ENCODE measurements at places on chromosomes 5 and 9. TPM values are rescaled to one million over a fixed set of nuclear protein-coding genes. Genes with fewer than 3 reads are reported as not detected.

DNA sequence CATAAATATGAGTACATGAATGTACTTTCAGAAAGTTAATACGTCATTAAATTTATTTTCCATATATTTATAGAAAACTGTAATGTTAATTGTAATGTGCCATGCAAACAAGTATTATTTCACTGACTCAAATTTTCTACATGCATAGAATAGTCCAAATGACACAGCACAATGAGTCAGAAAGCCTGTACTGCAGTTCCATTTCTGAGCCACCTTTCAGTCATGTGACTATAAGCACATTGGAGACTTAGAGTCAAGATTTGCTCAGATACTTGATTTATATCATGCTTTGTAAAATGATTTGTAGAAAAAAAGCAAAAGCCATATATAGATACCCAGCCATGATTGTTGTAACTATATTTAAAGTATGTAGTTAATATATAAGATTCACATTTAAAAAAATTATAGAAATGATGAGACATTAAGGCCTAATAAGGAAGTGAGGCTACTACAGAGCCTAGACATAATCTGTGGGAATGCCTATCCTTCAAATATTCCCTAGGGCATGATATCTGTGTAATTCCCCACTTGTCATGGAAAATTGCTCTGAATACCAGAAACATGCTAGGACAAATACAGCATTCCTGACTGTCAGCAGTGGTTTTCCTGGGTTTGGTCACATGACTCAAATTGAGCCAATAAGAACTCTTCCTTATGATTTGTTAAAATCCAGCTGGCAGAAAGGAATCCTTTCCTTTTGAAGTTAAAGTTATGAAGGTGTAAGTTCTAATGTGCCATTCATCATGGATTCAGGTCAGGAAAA is 50.0 kb downstream of the PTPRD start:
- no peak for DNase-seq

GRCh38 chr5:139658928-139659667 is 10.9 kb downstream of the CXXC5 start:
- DNase-seq = no peak

SHISAL2B gene
- not detected for total RNA-seq

- DNase-seq = no peak
These were observed 1190.1 kb downstream of the CDH12 start for GRCh38 chr5:21663082-21663481.

ASS1 gene
- 16.7 TPM for total RNA-seq

GRCh38 chr9:96047741-96048103 is 172.2 kb downstream of the ERCC6L2 start:
- DNase-seq = no peak

DNA sequence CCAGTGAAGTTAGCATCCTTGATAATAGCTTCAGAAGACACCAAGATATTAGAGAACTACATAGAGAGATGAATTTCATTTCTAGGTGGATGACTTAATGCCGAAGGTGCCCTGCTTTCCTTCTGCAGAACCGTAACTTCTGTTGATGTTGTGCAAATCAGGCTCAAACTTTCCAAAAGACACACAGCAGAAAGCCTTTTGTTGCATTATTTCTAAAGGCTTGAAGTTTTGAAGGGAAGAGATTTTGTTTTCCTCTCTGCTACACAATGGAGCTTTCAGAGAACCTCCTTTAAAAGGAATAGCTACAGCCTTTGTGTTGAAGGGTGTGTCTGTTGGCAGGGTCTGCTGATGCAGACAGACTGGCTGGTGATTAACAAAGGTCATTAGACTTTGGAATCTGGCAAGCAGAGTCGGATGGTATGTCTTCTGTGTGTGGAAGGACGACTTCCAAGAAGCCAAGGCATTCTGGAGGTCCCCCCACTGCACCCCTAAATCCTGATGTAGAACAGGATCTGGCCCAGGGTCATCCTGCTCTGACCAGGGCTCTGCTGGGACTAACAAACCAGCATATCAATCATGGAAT is 57.8 kb downstream of the ZNF462 start:
- DNase-seq = no peak

FAM221B gene
- total RNA-seq = not detected

- no peak for DNase-seq
These were observed 15.9 kb downstream of the RANBP6 start for GRCh38 chr9:5999443-6000101.

- no peak for DNase-seq
These were observed 106.0 kb upstream of the LRRTM2 start for GRCh38 chr5:138981131-138981530.

ZNF474 gene
- total RNA-seq = 1.6 TPM

DNA sequence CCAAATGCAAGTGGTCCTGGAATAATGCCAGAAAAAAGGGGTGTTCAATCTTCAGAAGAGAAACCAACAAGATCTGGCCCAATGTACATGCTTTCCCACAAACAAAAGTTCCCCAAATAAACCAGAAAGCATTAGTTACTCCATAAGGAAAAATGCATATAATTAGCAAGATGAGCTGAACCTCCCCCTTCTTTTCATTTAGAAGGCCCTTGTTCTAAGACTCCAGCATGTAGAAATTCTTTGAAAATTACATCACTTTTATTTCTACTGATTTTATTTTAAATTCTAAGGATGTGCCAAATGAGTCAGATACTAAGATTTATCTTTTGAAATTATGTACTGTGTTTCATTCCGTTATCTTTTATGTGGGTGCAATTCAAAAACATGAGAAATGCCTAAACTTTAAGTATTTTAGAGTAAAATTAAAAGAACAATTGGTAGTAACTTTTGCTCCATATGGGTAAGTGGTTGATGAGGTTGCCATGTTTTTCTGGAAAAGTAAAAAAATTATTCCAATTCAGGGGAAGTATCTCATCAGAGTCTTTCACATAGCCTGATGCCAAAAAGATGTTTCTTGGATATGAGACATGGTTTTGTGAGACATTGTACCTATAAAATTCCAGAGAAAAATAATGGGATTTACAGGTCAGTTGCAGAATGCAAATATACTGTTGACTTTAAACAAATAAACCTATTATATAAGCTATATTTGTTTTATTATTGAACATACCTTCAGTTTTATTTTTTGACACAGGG is 106.5 kb upstream of the CCDC112 start:
- no peak for DNase-seq

DNA sequence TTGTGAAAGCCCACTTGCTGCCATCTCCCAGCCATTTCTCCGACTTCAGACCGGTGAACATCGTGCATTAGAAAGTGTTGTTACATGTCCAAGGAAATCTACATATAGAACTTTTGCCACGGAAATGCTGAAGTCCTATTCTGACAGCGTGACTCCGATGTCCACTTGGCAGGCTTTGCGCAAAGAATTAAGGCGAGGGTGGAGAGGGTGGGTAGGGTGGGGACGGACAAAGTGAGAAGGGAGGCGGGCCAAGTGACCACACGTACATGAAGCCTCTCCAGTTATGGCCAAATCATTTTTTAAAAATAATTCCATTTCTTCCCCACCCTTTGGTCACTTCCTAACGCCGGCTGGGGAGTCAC is 460 bp upstream of the ACO1 start:
- no peak for DNase-seq

GRCh38 chr5:135545099-135545498 is 9.3 kb upstream of the NEUROG1 start:
- DNase-seq = no peak

CD274 gene
- total RNA-seq = under 0.01 TPM

LCN2 gene
- not detected for total RNA-seq

CORO2A gene
- 4.5 TPM for total RNA-seq

HEXB gene
- 29.8 TPM for total RNA-seq

Measured in frontal cortex (tissue), 4 donors.